ENCODE measurements at places on chromosomes 1 and 21.

- DNase-seq: peak; percentile 95
Observed at GRCh38 chr1:2290595-2291510, 62.7 kb downstream of the SKI start.

DNA sequence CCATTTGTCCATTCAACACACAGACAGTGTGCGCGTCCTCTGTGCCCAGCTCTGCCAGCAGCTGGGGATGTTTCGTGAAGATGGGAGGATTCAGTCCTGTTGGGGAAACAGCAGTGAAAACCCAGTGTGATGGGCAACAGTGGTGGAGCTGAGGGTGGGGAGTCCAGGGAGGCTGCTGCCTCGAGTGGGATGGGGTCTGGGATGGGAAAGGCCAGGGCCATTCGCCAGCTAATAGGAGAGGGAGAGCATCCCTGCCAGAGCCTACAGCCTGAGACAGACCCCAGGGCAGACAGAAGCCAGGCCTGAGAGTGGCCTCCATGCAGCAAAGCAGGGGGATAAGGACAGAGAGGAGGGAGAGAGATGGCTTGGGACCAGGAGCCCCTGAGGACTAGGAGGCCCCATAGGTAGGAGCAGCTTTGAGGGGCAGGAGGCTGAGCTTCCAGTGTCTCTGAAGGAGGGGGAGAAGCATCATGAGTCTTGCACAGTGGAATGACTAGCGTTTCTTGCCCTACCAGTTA is 252.6 kb downstream of the NPHP4 start:
- DNase-seq: no peak

DNA sequence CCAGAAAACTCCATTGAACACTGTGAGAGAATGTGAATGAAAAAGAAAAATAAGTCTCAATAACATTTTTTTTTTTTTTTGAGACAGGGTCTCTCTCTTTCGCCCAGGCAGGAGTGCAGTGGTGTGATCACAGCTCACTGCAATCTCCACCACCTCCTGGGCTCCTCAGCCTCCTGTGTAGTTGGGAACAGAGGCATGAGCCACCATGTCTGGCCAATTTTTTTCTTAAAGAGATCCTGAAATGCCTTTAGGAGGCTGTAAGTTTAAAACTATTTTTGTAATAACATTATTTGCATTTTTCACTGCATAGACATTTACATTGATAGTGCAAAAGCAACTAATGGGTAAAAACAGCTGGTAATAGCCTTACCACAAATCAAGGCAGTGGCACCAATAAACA is 35.3 kb downstream of the GDAP2 start:
- DNase-seq: no peak

- peak; percentile 11 for DNase-seq
Observed at GRCh38 chr1:204746838-204747442, 61.4 kb upstream of the LRRN2 start.

GRCh38 chr1:171206204-171206977 is 21.3 kb downstream of the FMO2 start:
- no peak for DNase-seq

- DNase-seq: no peak
Observed at GRCh38 chr1:230715510-230715909, 1.6 kb upstream of the AGT start.

GRCh38 chr1:98940722-98941079 is 64.0 kb downstream of the PLPPR5 start:
- peak; percentile 28 for DNase-seq

DNA sequence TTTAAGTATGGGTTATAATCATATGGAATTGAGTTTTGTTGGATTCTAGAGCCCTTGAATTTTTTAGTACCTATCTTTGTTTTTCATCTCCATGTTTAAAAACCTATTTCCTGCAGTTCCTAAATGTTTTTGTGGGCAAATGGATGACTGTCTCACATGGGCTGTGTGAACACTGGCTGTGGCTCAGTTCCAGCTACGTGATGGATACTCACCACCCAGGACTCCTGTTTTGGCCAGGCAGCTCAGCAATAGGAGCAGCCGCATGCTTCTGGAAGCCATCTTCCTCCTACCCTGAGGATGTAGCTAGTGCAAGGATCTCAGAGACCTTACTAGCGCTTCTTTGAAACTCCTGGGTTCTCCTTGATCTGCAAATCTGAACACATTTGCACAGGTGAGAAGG is 2.8 kb downstream of the REG4 start:
- no peak for DNase-seq

- no peak for DNase-seq
Observed at GRCh38 chr21:36149788-36150711, 6.6 kb upstream of the DOP1B start.

DNA sequence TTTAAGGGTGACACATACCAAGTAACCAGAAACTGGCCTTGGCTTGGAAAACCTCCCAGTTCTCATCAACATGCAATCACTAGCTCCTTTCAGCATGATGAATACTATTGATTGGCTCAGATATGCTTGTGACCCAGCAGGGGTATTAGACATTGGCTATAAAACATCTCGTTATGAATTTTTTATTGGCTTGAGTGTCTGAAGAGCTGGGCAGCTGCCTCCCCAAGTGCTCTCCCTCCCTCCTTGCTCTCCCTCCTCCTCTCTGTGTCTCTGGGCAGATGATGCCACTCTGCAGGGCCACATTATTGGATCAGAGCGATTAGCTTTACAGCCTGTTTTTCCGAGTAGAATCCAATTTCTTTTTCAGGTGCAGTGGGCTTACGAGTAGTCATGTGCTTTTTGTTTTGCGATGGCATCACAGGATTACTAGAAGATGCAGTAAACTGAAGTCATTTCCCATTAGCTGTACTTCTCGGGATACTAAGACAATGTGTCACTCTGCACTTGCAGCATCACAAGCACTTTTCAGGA is 79.3 kb upstream of the ATF3 start:
- peak; percentile 85 for DNase-seq
